ENCODE measurements at places on chromosomes 7 and 10. TPM values are rescaled to one million over a fixed set of nuclear protein-coding genes. Genes with fewer than 3 reads are reported as not detected.

Gene FRMD4A
- 153 TPM for total RNA-seq

Gene NAT16
- 1.2 TPM for total RNA-seq

DNA sequence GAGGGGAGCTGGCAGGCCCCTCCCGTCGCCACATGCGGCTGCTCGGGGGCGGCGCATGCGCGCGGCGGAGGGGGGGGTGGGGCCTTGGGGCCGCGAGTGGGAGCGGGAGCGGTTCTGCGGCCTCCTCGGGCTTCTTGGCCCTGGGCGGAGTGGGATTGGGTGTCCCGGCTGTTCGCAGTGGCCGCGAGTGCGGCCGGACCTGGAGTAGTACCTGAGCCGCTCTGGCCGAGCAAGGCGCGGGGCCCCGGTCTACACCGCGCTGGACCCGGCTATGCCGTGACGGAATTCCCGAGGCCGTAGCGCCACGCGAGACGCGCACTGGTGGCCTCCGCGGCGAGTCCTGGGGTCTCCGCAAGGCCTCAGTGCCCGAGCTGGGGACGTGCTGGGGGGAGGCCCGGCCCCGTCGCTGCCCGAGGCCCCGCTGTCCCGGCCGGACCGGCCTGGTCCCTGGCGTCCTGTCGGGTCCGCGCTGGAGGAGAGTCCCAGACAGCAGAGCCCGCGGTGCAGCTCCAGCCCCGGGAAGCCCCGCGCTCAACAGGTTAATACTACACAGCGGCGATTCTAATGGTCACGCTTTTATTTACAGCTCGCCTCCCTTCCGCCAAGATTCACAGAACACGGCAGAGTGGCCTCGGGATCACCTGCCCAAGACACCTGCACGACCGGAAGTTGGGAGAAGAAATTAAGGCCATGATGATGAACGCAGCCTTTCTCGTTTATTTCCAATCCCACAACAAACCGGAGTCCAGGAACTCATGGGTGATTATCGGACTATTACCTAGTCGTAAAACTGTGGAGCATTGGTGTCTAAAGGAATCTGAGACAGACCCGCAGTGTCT lies 671 bp upstream of the PAXIP1 start:
- DNase-seq = peak; percentile 85

GRCh38 chr10:70593513-70593890 lies 9.0 kb downstream of the PRF1 start:
- no peak for DNase-seq

Gene UFSP1
- total RNA-seq = 2.5 TPM

GRCh38 chr10:114131094-114131493 lies 42.9 kb downstream of the CCDC186 start:
- DNase-seq = no peak

Gene SH2D4B
- total RNA-seq = 1.4 TPM

DNA sequence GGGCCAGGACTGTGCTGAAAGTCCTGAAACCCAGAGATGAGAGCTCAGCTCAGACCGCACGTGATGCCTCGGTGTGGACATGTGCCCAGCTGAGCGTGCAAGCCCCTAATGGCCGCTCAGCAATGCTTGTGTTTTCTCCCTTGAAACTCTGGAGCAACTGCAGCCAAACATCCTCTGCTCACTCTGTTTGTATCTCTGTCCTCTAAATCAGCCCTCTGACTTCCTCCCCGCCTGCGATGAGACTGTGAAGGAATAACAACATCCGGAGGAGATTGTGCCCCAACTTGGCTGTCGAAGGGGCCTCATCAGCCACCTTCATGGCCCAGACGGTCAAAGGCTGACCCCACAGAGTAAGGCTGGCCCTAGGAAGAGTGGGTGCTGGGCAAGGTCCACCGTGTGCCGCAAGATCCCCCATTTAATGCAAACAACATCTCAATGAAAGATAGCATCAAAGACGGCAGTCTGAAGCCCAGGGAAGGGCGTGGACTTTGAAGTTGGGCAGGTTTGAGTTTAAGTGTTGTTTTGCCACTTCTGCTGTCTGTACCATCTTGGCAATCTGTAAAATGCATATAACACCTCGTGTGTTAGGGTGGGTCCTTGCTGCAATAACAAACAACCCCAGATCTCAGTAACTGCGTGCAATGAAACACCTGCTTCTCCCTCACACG lies 39.9 kb downstream of the CALML3 start:
- DNase-seq = no peak

DNA sequence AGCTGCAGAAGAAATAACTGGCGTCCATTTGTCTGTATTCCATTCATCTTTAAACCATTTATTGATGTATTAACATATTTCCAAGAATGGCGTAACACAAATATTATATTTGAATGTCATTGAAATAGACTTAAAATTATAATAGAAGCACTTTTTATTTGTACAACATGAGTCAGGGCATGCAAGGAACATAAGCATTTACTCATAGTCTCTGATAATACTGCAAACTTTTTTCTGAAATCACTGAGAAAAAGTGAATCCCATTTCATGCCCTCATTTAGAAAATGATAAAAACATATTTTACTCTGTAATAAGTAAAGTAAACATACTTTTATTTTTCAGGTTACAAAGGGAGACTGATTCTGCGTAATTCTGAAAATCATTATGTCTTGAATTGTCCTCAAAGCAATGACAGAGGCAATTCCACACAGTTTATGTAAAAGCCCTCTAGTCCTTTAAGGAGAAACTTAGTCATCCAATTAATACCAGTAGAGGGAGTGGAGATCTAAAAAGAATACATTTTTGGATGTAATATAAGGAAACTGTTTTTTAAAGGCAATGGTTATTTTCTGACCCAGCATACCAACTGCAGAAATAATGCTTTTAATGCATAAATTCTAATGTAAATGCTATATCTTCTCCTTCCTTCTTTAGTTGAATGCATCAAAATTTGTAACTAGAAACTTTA lies 58.1 kb downstream of the AGMO start:
- DNase-seq = no peak

- DNase-seq = no peak
Observed at GRCh38 chr10:48749254-48749787, 64.6 kb downstream of the WDFY4 start.

DNA sequence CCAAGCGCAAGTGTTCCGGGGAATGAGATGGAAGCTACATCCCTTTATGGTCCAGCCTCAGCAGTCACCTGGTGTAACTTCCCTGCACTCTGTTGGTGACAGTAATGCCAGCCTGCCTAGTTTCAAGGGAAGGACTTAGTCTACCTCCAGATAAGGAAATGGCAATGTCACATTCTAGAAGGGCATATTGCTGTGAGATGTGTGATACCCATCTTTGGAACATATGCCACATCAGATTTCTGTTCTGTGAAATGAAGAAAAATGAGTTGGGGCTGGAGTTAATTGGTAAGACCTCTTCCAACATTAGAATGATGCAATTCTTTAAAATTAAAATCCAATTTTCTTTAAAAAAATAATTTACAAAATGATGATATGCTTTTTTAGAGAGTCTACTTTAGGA lies 212.0 kb downstream of the LRMDA start:
- no peak for DNase-seq

Gene CYP2C19
- 0.16 TPM for total RNA-seq

Gene PRSS37
- total RNA-seq = not detected

- no peak for DNase-seq
Observed at GRCh38 chr10:7458556-7458955, 47.7 kb upstream of the SFMBT2 start.

- no peak for DNase-seq
Observed at GRCh38 chr10:100983868-100984671, 3.2 kb downstream of the MRPL43 start.

Gene RADIL
- 2.3 TPM for total RNA-seq

DNA sequence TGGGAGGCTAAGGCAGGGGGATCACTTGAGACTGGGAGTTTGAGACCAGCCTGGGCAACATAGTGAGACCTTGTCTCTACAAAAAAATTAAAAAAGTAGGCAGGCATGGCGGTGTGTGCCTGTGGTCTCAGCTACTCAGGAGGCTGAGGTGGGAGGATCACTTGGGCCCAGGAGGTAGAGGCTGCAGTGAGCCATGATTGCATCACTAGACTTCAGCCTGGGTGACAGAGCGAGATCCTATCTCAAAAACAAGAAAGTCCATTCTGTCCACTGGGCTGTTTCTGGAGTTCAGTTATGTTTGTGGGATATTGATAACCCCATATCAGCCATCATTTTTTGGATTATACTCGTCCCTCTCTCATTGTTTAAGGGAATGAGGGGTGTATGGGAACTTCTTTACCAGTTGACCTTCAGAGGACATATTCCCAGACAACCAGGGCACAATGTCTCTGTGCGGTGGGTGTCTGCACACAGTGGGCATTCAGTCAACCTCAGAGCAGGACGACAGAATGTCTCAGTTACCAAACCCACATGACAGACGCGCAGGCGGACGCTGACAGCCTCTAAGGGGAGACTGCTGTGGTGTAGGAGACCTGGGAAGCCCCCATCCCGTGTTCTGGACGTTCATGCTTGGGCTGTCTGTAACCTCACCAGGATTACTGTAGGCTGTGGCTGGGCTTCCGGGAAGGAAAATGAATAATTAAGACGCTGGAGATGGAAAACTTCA lies 69.4 kb downstream of the CARD11 start:
- no peak for DNase-seq

Gene NPVF
- not detected for total RNA-seq

GRCh38 chr10:132746801-132747625 lies 38.9 kb downstream of the NKX6-2 start:
- no peak for DNase-seq

- no peak for DNase-seq
Observed at GRCh38 chr10:59563531-59563930, 146.1 kb downstream of the SLC16A9 start.

GRCh38 chr7:13875496-13876074 lies 113.9 kb downstream of the ETV1 start:
- no peak for DNase-seq

DNA sequence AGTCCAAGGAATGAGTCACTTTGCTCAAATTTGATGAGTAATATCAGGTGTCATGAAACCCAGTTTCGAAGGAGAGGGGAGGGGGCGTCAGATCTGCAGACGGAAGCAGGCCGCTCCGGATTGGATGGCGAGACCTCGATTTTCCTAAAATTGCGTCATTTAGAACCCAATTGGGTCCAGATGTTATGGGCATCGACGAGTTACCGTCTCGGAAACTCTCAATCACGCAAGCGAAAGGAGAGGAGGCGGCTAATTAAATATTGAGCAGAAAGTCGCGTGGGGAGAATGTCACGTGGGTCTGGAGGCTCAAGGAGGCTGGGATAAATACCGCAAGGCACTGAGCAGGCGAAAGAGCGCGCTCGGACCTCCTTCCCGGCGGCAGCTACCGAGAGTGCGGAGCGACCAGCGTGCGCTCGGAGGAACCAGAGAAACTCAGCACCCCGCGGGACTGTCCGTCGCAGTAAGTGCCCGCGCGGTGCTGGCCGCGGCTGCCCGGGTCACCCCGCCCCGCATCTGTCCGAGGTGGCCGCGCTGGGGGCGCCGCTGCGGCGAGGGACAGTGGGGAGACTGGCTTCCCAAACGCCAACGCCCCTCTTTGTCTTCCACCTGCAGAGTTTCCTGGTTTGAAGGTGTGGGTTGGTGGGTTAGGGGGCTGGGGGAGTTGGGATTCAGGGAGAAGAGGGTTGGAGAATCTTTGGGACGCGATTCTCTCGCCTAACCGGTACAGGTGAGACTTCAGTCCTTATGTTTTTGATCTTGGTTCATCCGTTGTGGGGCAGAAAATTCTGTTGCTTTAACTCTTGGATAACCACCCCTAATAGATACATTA lies at the start of gene TAC1:
TSS of gene TAC1 (plus strand) at position 351 of the 829 bp plus-strand sequence. CDS start 527 bp downstream, outside the sequence.
- DNase-seq = no peak

Gene METTL27
- total RNA-seq = 0.78 TPM

Gene LBX1
- not detected for total RNA-seq

Gene PDE1C
- 17.8 TPM for total RNA-seq

GRCh38 chr10:23157691-23158369 lies 34.3 kb upstream of the PTF1A start:
- DNase-seq = no peak

GRCh38 chr7:158428131-158428836 lies 159.3 kb downstream of the PTPRN2 start:
- DNase-seq = no peak

DNA sequence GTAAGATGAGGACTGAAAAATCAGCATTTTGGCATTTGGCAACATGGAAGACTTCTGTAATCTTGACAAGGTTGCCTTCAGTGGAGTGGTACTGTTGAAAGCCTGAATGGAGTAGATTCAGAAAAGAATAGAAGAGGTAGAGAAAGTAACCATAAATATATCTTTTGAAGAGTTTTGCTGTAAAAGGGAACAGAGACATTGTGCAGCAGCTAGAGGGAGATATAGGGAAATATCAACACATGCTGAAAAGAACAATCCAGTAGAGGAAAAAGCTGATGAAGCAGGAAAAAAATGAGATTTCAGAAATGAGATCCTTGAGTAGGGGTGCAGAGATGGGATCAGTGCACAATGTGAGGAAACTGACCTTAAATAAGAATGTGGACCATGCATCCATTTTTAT lies 60.0 kb downstream of the RAPGEF5 start:
- no peak for DNase-seq

DNA sequence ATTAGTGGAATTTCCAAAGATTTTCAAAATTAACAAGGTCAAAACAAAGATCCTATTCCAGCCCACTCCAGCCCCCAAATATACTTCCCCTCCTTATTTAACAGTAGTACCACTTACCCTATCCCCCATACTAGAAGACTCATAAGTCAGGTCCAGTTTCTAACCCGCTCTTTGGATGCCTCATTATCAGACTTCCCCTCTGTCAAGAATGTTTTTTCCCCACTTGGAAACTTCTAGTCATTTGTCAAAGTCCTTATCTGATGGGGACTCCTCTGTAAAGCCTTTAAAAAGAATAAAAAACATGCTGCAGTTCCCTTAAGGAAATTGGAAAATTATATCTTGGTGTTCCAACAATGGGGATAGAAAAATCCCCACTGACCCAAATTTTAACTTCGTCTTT lies 70.1 kb downstream of the IMMP2L start:
- DNase-seq = no peak

Gene TPK1
- 5.6 TPM for total RNA-seq

DNA sequence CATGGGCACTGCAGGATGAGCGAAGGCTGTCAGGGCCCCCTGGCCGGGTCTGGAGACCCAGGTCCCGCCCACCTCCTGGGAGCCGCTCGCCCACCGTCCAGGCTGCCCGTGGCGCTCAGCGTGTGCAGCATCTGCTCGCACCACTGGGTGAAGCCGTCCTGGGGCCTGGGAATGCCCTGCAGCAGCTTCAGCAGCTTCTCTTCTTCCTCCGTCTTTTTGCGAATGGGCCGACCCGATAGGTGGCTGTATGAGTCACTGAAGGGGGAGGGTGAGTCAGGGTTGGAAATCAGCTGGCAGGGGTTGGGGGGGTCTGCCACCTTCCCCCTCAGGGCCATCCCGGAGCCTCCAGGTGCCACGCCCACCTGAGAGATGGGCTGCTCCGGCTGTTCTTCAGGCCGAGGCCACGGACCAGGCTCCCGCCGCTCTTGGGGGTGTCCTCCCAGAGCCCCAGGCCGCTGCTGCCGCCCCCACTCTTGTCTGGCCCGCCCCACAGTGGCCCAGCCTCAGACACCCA lies 8.7 kb downstream of the GNB2 start:
- no peak for DNase-seq

Gene CPN1
- not detected for total RNA-seq

Gene OR2AE1
- total RNA-seq = not detected

- DNase-seq = no peak
Observed at GRCh38 chr7:158645842-158646241, 58.2 kb upstream of the PTPRN2 start.
